ENCODE measurements at places on chromosomes 13 and 19. TPM values are rescaled to one million over a fixed set of nuclear protein-coding genes. Genes with fewer than 3 reads are reported as not detected.

- DNase-seq, result peak; percentile 42
Measured at GRCh38 chr19:5452594-5453565, 2.3 kb upstream of the ZNRF4 start.

- peak; percentile 22 for DNase-seq
Measured at GRCh38 chr13:24292481-24292880, 16.9 kb upstream of the C1QTNF9 start.

DNA sequence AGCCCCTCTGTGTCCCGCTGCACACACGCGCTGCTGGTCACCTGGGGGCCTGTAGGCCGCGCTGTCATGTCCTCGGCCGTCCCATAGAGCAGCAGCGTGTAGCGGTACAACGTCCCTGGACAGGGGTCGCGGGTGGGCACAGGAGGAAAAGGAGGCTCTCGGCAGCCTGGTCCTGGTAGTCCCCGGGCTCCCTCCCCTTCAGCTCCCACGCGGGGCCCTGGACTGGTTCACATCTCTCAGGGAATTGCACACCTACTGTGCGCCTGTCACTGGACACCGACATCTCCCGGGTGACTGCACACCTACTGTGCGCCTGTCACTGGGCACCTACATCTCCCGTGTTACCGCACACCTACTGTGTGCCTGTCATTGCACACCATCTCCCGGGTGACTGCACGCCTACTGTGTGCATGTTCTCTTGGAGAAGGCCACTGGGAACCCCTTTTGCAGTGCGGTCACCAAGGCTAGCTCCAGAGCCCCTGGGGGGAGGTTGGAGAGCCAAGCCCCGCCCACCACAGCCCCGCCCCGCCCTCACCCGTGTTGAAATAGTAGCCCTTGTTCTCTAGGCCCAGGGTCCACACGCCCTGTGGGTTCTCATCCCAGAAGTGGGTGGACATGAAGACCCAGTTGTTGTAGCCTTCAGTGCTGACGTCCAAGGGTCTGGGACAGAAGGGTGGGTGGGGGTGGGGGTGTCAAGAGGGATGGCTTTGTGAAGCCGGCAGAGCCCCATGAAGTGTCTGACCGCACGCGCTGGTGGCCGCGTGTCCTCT, 3.5 kb upstream of the C19orf25 start:
- no peak for DNase-seq

GRCh38 chr13:52394586-52394985, 11.4 kb downstream of the THSD1 start:
- DNase-seq, result no peak

- DNase-seq, result peak; percentile 1
Measured at GRCh38 chr13:26878438-26878837, 117.9 kb upstream of the GPR12 start.

- DNase-seq, result peak; percentile 68
Measured at GRCh38 chr13:20997301-20998161, 63.9 kb downstream of the LATS2 start.

DNA sequence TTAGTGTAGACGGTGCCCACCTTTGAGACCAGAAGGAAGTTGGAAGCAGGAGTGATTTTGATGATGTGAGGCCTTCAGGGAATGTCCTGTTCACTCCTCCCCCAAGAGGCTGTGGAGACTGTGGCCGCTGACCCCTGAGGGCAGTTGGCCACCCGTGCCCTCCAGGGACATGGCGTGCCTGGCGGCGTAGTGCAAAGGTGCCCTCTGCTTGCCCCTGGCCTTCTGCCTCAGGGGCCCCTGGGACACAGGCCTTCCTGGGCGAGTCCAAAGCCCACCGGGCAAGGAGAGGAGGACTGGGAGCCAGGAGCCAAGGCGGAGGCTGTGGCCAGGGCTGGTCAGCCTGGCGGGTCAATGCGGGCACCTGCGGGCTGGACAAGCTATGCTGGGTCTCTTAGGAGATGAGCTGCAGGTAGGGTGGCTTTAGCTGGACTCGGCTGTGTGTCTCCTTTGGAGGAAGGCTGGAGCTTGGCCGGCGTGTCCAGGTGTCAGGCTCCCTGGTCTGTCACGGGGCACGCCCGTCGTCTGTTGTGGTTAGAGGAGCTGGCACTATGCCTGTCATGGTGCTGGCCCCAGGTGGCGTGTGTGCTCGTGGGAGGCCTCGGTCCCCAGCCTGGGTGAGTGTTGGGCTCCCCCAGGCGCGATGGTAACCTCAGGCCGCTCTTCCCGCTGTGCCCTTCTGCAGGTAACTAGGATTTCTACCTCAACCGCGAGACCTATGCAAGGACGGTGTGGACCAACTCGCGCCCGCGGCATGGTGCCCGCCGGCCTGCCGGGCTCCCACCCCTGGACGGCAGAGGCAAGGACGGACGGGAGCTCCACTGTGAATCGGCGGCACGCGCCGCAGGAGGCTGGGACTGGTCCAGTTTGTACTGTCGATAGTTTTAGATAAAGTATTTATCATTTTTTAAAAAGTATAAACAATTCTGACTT, 6.8 kb downstream of the PLEKHJ1 start:
- DNase-seq, result peak; percentile 8

- DNase-seq, result peak; percentile 45
Measured at GRCh38 chr13:42041011-42041683, 7.3 kb upstream of the DGKH start.

FFAR1 gene
- not detected for total RNA-seq

IZUMO4 gene
- 8.2 TPM for total RNA-seq

CYP4F22 gene
- total RNA-seq, result not detected

EGLN2 gene
- 65.8 TPM for total RNA-seq

KCTD12 gene
- total RNA-seq, result 52.0 TPM

PSG7 gene
- not detected for total RNA-seq
